ENCODE measurements at places on chromosomes 3 and 15. TPM values are rescaled to one million over a fixed set of nuclear protein-coding genes. Genes with fewer than 3 reads are reported as not detected.

GRCh38 chr3:43294975-43295374 is 8.6 kb downstream of the SNRK start:
- DNase-seq, result no peak

- no peak for DNase-seq
These were observed 10.8 kb downstream of the THRB start for GRCh38 chr3:24483873-24484272.

- no peak for DNase-seq
These were observed 28.8 kb upstream of the SHC4 start for GRCh38 chr15:48992545-48992944.

- DNase-seq, result no peak
These were observed 33.3 kb downstream of the GLB1 start for GRCh38 chr3:33063651-33064051.

BMF gene
- 28.7 TPM for total RNA-seq
